ENCODE measurements at places on chromosomes 3 and 15. TPM values are rescaled to one million over a fixed set of nuclear protein-coding genes. Genes with fewer than 3 reads are reported as not detected.

GRCh38 chr3:154285221-154285620, 39.1 kb downstream of the DHX36 start:
- DNase-seq = no peak

GRCh38 chr3:102059145-102059943, 210.0 kb downstream of the NFKBIZ start:
- DNase-seq = no peak

Gene NME9
- total RNA-seq = not detected

Gene RAB7A
- 135 TPM for total RNA-seq

GRCh38 chr3:149599236-149599635, 58.6 kb downstream of the WWTR1 start:
- DNase-seq = peak; percentile 78

GRCh38 chr15:25172691-25173090, 217.9 kb downstream of the SNRPN start:
- DNase-seq = peak; percentile 26

DNA sequence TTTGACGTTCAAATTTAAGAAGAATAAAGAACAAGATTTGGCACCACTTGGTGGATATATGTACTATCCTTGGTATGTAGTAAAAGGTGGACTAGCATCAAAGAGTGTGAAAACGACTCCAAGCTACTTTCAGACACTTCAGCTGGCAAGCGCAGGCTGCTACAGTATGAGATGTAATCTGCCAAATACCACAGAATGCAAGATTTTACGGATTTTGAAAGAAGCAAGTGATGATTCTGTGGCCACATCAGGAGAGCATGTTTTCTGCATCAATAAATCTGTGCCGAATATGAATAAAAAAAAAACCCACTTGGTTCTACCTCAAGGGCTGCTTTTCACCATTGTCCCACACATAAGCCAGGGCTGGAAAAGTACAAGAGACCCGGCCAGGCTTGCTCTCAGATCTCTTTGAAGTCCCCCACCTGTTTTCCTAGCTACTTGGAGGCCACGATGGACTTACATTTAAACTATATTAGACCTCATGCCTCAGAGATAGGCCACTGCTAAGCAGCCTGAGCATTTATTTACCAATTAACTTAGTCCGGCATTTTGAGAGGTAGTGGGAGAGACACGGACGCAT, 37.4 kb downstream of the MYO1E start:
- DNase-seq = no peak

Gene TBC1D21
- not detected for total RNA-seq

Gene NXPE3
- 22.9 TPM for total RNA-seq

Gene MEIS2
- total RNA-seq = 24.3 TPM

DNA sequence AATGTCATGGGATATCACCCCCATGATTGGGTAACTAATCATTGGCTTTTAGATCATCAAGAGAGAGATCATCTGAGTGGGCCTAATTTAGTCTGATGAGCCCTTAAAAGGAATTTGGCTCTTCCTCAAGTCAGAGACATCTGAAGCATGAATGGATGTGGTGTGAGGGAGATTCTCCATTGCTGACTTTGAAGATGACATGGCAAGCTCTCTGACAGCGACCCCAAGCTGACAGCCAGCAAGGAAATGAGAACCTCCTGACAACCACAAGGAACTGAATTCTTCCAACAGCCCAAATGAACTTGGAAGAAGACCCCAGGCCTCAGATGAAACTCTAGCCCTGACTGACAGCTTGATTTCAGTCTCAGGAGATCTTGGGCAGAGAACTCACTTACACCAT, 108.4 kb upstream of the SPATA12 start:
- no peak for DNase-seq

- DNase-seq = no peak
Observed at GRCh38 chr15:29299331-29299730, 29.7 kb upstream of the NSMCE3 start.

- DNase-seq = no peak
Observed at GRCh38 chr3:156474560-156475389, 80.1 kb downstream of the SSR3 start.

Gene IL16
- total RNA-seq = 3.9 TPM

DNA sequence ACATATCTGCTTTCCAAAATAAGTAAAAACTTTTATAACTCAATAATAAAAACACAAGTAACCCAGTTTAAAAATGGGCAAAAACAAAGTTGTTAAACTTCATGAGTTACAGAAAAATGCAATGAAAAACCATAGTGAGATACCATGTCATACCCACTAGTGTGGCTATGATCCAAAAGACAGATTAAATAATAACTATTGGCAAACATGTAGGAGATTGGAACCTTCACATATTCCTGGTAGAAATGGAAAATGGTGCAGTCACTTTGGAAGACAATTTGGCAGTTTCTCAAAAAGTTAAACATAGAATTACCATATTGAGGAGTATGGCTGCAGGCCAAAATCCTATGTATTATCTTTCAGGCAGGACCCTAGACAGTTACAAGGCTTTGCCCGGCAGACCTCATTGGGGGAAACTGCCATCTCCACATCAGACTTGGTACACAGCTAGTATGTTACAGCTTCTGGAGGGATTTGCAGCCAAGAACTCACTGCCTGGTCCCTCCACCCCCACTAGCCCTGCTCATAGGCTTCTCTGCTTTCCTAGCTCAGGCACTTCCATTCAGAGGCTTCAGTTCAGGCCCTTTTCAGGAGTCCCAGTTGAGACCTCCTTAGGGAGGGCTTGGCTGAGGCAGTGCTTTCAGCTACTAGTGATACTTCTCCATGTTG, 147.8 kb downstream of the NEK10 start:
- DNase-seq = no peak

DNA sequence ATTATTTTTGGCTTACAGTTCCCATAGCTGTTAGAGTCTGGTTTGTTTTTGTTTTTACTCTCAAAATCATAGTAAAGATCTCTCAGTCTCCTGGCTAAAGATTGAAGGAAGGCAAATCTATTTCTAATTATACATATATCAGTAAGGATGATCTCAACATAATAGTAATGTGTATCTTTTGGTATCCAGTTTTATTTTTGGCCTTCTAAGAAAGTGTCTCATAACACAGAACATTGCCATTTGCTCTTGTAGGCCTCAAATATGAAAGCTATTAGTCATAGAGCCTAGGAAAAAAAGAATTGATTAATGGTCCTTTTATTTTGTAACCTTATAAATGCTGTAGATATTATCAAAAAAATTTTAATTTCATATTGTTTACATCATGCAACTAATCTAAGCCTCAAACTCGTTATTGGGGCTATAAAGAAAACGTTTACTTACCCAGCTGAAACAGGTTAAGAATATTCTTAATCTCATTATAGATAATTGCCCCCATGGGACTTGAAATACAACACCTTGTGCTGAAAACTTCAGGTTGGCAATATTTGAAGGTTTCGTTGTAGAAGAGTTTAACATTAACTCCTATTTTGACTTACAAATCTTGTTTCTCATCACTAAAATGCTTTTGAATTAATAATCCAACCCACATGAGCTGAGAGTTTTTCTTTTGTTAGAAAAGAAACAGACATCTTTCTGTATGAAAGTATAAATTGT, 16.7 kb downstream of the FBXO45 start:
- no peak for DNase-seq

Gene CGNL1
- total RNA-seq = 16.4 TPM

Gene CCR2
- total RNA-seq = 0.33 TPM

DNA sequence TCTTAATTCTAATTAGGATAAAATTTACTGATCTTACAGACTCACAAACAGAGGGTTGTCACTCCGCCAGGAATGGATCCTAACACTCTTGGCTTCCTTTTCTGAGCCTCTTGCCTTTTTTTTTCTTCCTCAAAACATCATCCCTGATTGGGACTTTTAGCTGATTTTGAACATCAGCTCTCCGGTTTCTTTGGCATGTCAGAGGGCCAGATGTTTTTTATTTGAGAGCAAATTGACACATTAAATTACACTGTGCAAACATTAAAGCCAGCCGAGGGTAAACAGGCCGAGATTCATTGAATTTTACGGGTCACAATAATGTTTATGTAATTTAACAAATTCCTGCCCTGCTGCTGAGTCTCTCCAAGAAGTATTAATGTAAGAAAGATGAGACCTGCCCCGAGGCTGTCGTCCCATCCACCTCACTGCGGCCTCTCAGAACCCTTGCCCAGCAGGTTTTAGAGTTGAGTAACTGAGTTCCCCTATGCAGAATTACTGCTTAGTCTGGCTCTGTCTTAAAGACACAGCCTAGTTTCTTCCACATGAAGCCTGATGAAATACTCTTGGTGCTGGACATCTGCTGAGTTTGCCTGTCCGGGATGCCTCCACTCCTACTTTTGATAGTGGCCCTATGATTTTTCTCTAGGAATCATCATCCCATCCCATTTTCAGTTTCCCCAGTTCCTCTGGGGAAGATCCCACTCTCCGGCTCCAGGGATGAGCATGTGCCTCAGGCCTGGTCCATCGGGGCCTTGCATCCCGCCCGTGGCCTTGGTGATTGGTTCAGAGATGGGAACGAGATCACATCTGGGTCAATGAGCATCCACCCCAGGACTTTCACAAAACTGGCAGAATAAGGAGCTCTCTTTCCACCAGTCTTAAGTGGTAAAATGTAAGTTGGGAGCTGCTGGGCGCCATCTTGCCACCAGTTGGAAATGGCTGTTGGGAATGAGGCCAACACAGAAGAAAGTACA, 226.6 kb upstream of the TLE3 start:
- peak; percentile 53 for DNase-seq

Gene TRPM1
- total RNA-seq = not detected

DNA sequence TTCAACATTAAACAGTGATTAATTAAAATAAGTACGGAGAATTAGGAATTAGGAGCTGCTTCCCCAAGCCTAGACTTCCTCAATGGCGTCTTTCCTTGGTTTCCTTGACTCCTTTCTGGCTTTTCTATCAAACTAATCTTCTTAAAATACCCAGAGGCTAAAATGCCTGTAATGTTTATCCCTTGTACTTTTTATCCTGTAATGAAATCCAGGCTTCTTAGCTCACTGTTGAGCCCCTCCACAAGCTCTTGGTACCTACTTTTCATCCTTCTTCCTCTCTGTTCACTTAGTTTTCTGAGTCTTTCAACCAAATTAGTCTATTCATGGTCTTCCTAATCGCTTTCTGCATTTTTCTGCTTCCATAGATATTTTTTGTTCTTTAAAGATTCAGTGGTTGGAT, 6.9 kb upstream of the UBE2E1 start:
- no peak for DNase-seq

- DNase-seq = no peak
Observed at GRCh38 chr3:109897734-109898133, 560.4 kb upstream of the DPPA4 start.

- DNase-seq = no peak
Observed at GRCh38 chr15:80154336-80154735, 1.5 kb downstream of the FAH start.

DNA sequence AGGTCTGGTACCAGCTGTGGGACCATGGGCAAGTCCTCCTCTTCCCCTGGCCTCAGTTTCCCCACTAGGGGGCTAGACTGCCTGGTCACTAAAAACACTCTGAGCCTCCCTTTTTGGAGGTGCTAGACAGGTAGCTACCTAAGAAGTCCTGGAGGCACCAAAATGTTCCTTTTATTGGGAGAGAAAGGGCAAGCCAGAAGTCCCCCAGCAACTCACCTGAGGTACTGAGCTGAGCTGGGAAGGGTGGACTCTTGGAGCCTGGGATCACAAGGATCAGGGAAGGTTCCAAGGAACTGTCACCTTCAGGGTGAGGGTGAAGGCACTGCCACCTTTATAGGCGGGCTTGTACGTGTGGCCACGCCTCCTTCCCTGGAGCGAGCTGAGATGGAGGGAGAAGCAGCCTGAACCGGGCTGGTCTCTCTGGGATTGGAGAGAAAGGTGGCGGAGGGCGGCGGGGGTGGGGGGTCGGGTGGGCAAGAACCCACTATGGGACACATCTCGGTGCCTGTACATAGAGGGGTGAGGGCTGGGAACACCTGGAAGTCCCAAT, at the start of gene CYP1A1:
TSS of gene CYP1A1 (minus strand) at position 304 of the 550 bp plus-strand sequence. CDS start 2,431 bp downstream, outside the sequence.
- no peak for DNase-seq

Gene GOLGA6L1
- total RNA-seq = not detected

- DNase-seq = no peak
Observed at GRCh38 chr3:58485801-58486435, 6.0 kb upstream of the KCTD6 start.

Gene PRC1
- 4.8 TPM for total RNA-seq

GRCh38 chr15:90075420-90076289, 26.6 kb downstream of the IDH2 start:
- no peak for DNase-seq

- no peak for DNase-seq
Observed at GRCh38 chr15:62877276-62877857, 165.2 kb upstream of the TPM1 start.

Gene TMEM266
- total RNA-seq = not detected

Gene SPINK8
- total RNA-seq = not detected

- no peak for DNase-seq
Observed at GRCh38 chr15:35932531-35932930, 386.6 kb upstream of the DPH6 start.

Gene HYAL1
- 40.8 TPM for total RNA-seq

Gene ALDH1A3
- 19.7 TPM for total RNA-seq

DNA sequence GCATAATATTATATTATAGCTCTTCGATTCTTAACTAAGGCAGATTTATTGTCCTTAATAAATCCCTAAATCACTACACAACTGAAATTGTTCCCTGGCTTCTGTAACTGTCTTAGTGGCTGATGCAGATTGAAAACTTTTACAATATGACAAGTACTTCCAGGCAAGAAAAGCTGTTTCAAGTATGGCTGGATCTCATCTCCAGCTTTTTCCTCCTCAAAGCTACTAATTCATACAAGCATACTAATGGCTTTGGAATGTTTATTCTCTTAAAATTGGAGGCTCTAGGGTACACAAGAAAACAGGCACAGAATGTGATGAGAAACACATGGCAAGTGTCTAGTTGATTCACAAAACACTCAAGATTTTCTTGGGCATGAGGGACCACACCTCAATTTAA, 351.5 kb upstream of the ICE2 start:
- no peak for DNase-seq

DNA sequence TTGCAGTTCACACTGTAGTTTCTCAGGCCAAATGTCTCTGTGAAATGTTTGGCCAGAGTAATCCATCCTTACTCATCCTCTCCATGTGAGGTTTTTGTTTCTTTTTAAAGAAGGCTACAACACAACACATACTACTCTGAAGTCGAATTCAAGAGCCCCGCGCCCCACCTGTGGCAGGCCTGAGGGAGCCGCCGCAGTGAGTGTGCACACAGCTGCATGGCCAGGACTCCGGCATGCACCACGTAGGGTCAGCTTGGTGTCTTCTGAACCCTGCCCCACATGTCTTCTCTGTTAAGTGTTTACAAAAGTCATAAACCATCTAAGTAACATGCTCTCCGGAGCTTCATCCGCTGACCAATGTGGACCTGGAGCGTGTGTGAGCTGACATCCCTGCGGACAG, 58.7 kb downstream of the PGPEP1L start:
- DNase-seq = no peak

- DNase-seq = no peak
Observed at GRCh38 chr3:164208048-164208447, 870.2 kb downstream of the SI start.

GRCh38 chr3:61686228-61686648, 124.9 kb downstream of the PTPRG start:
- DNase-seq = no peak
